T1000 (cell line): ENCODE measurements at places on chromosomes 12 and 14.

DNA sequence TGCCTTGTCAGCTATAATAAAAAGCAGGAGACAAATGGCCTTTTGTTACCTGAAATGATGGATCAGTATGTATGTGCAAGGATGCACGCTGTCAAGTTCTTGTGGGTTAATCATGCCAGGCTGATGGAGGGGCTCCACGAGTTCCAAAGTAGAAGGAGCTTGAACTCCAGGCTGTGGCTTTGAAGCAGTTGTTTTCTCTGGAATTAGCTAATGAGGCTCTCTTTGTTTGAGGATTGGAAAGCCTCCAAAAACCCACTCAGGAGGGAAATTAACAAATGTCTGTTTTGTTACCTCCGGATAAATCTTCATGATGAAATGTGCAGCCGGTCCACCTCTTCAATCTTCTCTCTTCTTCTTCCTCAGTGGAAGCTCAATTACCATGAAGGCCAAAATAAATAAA is 605.5 kb downstream of the DIO2 start:
- DNase-seq: no peak

DNA sequence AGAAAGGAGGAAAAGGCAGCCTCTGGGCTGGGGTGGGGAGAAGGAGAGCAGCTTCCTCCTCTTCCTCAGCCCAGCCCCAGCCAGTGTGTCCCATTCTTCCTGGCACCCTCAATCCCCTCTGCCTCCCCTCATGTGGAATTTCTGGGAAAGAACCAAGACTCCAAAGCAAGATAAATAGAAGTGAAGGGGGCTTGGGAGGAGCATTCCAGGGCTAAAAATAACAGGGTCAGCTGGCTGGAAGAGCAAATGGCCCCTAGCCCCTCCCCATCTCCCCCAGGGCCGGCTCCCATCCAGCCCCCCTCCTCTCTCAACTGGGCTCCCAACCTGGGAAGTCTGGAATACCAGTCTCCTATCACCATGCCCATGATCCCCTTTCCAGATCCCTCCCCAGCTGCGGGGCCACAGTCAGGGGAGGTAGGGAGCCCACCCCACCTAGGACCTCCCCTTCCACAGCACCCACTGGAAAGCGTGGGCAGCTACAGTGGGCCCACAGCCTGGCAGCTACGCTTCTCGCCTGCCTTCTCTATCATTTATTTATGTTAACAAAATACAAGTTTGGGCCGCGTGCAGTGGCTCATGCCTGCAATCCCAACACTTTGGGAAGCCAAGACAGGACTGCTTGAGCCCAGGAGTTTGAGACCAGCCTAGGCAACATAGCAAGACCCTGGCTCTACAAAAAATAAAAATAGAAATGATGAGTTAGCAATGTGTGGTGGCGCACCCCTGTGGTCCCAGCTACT is 88.3 kb downstream of the IRF2BPL start:
- DNase-seq: no peak

DNA sequence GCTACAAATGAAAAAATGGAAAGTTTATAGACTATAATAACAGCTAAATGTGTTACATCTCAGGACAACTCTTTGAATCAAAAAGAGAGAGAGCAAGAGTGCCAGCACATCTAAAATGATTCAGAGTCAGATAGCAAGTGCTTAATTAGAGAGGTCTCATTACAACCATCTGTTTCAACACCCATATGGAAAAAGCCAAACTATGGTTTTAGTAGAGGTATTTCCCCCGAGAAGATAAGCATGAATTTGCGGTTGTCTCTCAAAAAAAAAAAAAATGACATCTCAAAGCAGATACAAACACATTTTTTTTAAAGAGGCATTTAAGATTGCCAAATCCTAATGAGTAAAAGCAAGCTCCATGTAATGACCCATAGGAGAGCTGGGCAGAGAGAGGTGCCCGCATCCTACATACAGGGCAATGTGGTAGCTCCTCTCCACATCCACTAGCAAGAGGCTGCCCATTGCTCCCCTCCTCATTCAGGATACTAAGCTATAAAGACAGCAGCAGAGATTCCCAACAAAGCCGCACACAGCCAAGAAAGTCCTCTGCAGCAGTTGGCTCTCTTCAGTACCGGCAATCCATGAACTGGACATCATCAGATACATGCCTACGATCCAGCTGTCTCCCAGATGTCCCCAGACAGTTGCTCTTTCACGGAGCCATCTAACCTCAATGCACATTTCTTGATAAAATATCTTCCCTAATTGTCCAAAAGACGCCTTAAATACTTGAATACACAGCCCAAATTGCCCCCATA is 100.4 kb downstream of the EFCAB11 start:
- DNase-seq: no peak

DNA sequence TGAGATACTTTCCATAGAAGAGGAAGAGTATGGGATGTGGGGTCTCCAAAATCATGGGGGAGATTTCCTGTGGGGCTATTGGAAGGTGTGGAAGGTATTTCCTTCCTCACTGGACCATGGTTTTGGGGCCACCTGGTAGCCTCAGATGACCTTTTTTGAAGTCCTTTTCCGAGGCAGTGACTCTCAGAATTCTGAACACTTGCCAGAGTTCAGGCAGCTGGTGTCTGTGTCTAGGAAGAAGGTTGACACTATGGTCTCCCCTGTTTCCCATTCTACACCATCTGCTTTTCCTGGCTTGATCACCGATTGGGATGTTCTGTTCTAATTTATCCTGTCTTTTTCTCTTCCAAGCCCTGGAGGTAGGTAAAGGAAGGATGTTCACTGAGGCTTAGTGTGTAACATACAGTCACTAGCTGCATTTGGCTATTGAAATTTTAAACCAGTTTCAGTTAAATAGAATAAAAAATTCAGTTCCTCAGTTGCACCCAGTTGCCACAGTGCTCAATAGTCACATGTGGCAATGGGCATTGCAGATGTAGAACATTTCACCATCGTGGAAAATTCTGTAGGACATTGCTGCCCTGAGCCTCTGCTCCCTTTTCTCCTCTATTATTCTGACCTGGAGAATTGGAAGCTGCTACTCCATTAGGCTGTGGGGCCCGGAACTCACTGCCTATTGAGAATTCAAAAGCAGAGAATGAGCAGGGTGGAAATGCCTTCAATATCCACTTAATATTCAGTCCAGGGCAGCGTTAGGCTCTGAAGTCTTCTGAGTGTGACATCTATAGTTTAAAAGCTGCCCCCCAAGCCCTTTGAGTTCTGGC is 11.0 kb upstream of the PLEKHG3 start:
- DNase-seq: no peak

GRCh38 chr14:100155756-100156616 is 3.5 kb downstream of the DEGS2 start:
- no peak for DNase-seq
